ENCODE measurements at places on chromosomes 4 and X.

DNA sequence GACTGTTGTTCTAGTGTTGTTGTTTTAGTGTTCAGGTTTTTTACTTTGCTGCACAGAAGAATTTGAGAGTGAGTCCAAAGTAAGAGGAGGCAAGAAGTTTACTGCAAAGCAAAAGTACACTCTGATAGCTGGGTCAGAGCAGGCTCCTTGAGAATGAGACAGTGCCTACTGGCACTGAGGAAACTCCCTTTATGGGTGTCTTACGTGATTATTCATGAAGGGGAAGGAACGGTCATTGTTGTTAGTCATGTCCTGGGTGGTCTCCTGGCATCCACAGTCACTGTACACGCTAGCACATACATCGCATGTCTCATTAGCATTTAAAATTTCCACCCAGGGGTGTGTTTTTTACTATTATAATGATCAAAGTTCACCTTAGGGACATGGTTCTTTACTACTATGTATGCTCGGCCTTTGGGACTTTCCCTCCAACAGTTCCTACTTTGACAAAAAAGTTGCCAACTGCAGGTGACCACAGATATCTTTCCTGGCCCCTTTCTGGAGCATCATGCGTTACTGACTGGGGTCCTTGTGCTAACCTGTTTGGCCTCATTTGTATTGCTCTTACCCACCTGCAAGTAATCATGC lies 688.9 kb upstream of the AMOT start:
- no peak for DNase-seq

DNA sequence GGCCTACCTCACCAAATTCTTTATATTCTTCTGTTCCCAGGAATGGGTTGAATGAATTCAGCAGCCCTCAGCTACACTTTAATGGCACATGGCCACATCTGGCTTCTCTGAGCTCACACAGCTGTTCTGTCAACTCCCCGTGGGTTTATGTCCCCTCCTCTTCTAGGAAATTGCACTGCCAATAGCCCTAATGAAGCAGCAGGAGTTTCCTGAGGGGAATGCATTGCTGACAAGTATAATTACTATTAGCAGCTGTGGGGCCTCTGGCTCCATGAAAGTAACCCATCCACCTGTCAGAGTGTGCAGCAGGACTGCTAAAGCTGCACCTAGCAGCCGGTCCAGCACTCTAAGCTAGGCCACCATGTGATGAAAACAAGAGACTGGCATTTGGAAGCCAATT lies 50.3 kb downstream of the FTHL17 start:
- no peak for DNase-seq

GRCh38 chr4:20359692-20360091 lies 108.0 kb downstream of the SLIT2 start:
- no peak for DNase-seq

GRCh38 chr4:162659716-162660115 lies 495.9 kb upstream of the FSTL5 start:
- no peak for DNase-seq

GRCh38 chr4:30028826-30029225 lies 691.3 kb upstream of the PCDH7 start:
- no peak for DNase-seq

DNA sequence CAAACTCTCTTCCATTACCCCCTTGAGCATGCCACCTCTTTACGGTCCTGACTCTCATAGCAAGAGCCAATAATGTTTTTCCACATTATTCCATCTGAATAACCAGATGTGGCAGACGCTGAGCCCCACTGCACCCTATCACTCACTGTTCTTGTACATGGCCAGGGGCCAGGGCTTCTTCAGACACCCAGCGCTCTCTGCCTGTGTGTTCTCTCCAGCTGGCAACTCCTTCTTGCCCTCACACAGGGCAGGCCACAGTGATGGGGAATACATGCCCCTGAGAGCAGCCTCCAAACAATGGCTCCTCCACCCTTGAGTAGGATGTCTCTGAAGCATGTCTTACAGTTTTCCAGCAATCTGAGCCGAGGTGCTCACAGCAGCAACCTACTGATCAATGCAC lies 50.8 kb upstream of the STIM2 start:
- no peak for DNase-seq
